ENCODE measurements at places on chromosomes 13 and 19.

GRCh38 chr13:30367296-30367695, 55.0 kb upstream of the UBE2L5 start:
- peaks cover 6% of the 10 kb centered on the region for H3K4me1 ChIP-seq
- no peaks in the 10 kb centered on the region for H3K36me3 ChIP-seq
- no peak for DNase-seq
- no peaks in the 10 kb centered on the region for H3K27me3 ChIP-seq
- no peak overlapping the region for H3K4me3 ChIP-seq

DNA sequence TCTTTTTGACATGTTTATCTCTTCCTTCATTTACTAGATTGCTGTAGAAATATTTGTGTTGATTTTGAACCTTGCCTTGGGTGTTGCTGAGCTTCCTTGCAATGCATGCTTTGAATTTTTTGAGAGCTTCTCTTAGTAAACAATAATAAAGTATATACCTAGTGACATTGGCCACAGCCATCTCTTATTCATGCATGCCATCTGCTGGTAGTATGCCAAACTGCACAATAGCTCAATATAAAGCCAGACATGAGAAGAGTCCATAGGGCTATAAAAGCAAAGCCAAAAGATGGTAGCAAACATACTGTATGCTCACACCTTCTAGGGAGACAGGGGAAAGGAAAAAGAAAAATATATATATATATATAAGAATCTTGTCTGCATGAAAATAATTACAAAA, 18.9 kb upstream of the ZSCAN5A start:
- no peaks in the 10 kb centered on the region for H3K4me1 ChIP-seq
- H3K36me3 ChIP-seq, result no peaks in the 10 kb centered on the region
- DNase-seq, result no peak
- no peak overlapping the region for H3K4me3 ChIP-seq

GRCh38 chr13:99545979-99546378, 44.7 kb downstream of the TM9SF2 start:
- H3K36me3 ChIP-seq, result peaks cover 69% of the 10 kb centered on the region
- no peak overlapping the region for H3K4me3 ChIP-seq
- no peak for DNase-seq
- H3K4me1 ChIP-seq, result no peaks in the 10 kb centered on the region

GRCh38 chr19:14758816-14759215, 19.5 kb downstream of the ADGRE2 start:
- no peak overlapping the region for H3K4me3 ChIP-seq
- no peaks in the 10 kb centered on the region for H3K27me3 ChIP-seq
- H3K36me3 ChIP-seq, result no peaks in the 10 kb centered on the region
- no peaks in the 10 kb centered on the region for H3K4me1 ChIP-seq

- no peaks in the 10 kb centered on the region for H3K27me3 ChIP-seq
- H3K27ac ChIP-seq, result no peak overlapping the region
- DNase-seq, result no peak
- no peaks in the 10 kb centered on the region for H3K36me3 ChIP-seq
- H3K4me1 ChIP-seq, result no peaks in the 10 kb centered on the region
These were observed 22.2 kb downstream of the ZNF175 start for GRCh38 chr19:51593138-51593890.
